ENCODE measurements at places on chromosomes 1 and 21.

GRCh38 chr1:30822966-30823581 lies 65.5 kb upstream of the LAPTM5 start:
- DNase-seq = no peak

- DNase-seq = no peak
Measured at GRCh38 chr1:87730274-87731216, 401.9 kb downstream of the LMO4 start.

GRCh38 chr21:43600642-43601402 lies 58.5 kb downstream of the HSF2BP start:
- no peak for DNase-seq

DNA sequence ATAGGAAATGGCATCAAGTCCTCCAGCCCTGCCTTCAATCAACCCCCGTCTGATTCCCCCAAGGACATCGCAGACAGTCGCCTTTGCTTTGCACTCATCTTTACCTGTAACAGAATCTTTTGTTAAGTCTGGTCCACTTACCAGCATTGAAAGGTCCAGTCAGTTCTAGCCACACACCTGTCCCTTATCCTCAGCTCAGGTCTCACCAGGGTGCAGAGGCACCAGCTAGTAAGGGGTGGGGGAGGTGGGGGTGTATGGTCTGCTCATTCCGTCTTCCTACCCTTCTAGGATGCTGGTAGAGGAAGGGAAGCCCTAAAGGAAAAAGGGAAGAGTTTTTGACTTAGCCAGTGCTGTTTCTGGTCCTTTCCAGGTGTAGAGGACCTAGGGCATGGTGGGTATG lies 427.7 kb downstream of the MATN1 start:
- no peak for DNase-seq

DNA sequence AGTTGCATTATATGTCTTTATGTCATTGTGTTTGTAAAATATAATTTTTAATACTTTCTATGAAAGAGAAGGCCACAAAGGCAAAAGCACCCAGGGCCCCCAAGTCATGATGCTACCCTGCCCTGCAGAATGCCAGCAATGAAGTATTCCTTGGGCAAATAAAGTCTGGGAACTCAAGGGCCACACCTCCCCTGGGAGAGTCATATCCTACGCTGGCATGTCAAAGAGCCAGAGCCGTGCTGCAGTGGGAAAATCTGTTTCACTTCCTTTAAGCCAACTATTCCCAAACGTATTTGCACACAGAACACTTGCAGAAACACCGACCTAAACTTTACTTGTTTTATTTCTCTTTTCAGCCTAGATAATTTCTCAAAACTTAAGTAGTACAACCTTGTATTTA lies 98.4 kb upstream of the KAZN start:
- DNase-seq = no peak

DNA sequence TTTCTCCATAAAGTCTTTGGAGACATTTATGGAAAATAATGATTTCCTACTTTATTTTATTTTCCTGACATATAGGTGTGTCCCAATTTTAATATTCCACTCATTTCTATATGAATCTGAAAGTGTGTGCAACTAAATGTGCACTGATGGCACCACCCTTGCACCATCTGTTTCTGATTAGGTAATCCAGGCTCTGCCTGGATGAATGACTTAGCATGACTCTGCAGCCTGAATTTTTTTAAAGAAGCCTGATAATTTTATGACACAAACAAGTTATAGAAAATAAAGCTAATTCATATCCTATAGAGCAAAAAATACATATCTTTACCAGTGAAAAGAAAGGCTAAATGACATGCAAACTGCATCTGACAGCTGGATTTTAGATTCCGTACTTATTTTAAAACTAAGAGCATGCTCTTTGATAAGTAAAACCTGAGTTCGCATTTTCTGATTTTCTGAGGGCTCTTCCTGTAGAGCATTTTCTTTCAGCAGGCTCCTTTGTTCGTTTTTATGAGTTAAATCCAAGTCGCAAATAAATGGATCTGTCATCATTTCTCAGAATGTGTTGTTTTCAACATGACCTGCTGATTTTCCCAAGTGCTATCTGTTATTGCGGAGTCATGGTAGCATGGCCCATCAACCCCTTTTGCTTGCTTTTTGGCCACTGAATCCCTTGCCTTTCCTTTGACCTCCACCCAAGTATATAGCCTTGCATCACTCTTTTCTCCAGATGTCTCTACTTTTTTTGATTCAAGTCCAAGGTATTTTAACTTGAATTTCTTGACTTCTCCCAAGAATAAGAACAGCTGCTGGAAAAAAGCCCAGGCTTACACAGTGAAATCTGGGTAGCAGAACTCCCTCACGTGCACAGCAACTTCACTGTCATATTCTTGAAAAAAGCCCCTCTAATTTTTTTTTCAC lies 52.8 kb upstream of the LYPLAL1 start:
- DNase-seq = no peak

DNA sequence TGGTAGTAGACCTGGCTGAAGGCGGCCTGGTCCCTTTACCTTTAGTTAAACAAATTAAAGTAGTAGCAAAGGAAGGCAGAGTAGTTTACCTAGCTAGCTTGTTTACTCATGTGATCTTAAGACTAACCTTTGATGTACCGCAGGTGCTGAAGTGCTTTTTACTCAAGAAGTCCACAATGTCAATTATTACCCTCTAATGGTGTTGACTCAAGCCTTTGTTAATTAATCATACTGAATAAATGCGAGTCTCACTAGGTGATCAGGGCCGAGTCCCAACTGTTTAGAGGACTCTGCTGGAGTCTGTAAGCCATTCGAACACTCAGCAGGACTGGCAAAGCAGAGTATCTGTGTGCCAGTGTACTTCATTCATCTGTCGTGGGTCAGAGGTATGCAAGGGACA lies 381.1 kb upstream of the NCAM2 start:
- no peak for DNase-seq

GRCh38 chr1:47627016-47627415 lies 189.2 kb downstream of the FOXD2 start:
- no peak for DNase-seq

GRCh38 chr1:27417713-27418112 lies 25.3 kb downstream of the GPR3 start:
- no peak for DNase-seq

DNA sequence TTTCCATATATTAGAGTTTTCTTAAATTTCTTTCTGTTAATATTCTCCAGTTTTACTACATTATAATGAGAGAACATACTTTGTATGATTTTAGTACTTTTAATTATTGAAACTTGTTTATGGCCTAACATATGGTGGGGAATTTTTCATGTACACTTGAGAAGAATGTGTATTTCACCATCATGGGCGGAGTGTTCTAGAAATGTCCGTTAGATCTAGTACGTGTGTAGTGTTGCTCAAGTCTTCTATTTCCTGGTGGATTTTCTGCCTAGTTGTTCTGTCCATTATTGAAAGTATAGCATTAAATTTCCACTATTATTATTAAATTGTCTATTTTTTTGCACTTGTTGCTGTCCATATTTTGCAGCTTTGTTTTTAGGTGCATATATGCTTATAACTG lies 64.0 kb upstream of the RGS21 start:
- no peak for DNase-seq

DNA sequence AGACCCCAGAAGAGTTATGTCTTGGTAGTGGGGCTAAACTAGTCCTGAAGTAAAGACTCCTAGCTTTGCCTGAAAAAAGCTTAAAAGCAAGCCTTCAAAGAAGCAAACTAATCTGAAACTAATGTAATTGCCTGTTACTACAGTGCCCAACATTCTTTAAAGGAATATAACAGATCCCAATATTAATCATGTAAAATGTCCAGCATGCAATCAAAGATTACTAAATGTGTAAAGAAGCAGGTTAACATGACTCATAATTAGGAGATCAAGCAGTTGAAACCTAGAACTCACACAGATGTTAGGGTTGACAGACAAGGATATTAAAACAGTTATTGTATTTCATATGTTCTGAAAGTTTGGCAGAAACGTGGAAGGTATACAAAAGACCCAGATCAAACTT lies 17.8 kb downstream of the DYRK1A start:
- no peak for DNase-seq

DNA sequence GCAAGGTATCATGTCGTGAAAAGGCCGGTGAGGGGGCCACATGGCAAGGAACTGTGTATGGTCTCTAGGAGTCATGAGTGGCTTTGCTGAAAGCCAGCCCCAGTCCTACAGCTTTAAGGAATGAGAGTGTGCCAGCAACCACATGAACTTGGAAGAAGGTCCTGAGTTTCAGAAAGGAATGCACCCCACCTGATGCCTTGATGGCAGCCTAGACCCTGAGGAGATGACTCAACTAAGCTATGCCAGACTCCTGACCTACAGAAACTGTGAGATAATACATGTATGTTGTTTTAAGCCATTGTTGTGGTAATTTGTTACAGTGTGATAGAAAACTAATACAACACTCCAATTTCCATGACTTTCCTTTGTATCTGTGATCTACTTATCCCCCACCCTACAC lies 33.5 kb upstream of the AKT3 start:
- DNase-seq = no peak

DNA sequence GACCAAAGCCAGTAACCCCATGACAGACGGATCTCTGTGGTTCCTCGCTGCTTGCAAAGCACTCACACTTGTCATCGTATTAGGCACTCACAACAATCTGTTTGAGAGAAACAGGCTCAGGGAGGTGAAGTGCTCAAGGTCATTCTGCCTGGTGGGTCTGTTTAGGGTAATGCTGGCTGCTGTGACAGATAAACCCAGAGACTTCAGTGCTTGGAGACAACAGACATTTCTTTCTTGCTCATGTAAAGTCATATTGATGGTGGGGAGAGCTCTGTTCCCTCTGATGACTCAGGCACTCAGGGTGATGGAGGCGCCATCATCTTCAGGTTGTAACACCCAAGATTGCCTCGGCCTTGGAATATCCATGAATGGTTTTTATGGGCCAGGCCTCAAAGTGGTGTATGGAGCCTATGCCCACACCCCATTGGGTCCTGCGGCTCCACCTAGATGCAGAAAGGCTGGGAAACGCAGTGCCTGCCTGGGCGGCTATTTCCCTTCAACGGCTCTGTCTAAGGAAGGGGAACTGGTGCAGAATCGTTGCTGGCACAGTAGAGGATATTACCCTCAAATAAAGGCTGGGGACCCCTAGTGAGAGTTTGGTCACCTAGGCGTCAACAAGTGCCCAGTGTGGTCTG lies 71.6 kb upstream of the SELENON start:
- no peak for DNase-seq

DNA sequence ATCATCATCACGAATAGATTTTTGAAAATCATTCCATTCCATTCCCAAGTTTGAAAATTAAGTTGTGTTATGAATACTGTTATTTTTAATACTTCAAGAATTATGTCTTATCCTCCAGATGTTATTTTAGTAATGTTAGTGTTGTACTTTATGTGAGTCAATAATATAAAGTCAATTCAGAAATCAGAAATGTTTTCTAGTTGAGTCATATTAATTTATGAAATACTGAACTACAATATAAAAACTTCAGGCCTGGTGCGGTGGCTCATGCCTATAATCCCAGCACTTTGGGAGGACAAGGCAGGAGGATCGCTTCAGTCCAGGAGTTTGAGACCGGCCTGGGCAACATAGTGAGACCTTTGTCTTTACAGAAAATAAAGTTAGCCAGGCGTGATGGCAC lies 38.4 kb upstream of the GPR25 start:
- no peak for DNase-seq

DNA sequence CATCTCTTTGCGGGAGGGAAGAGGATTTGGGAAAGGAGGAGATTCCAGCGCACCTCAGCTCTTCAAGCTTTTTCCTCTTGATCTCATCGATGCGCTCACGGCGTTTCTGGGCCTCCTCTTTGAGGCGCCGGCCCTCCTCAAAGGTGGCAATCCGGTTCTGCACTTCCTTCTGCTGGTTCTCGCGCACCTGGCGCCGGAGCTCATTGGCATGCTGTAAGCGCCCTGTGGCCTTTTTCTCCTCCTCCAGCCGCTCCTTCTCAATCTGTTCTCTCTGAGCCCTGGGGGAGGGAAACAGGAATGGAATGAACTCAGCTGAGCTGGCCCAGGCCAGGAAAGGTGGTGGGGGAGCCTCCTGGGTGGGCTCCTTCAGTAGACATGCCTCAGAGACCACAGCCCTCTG lies 10.4 kb upstream of the VSIG8 start:
- no peak for DNase-seq

- no peak for DNase-seq
Measured at GRCh38 chr21:41641510-41641815, 125.4 kb downstream of the RIPK4 start.

Measured in stimulated activated CD8-positive, alpha-beta memory T cell treated with anti-CD3 and anti-CD28 coated beads, Interleukin-15, amount 100 ng/mL, for 24 hours (primary cell).